ENCODE measurements at places on chromosomes 16 and 17. TPM values are rescaled to one million over a fixed set of nuclear protein-coding genes. Genes with fewer than 3 reads are reported as not detected.

Gene BRD7
- total RNA-seq = 29.0 TPM

Gene TANC2
- total RNA-seq = 40.2 TPM

Gene ACSM2A
- total RNA-seq = not detected

Gene GNGT2
- not detected for total RNA-seq

Gene EVI2A
- total RNA-seq = 0.32 TPM

Gene PRDM7
- not detected for total RNA-seq

Gene SPIRE2
- total RNA-seq = 3.5 TPM

Gene ACSM3
- total RNA-seq = 0.86 TPM

Gene CACNG1
- total RNA-seq = not detected

Gene RAP1GAP2
- 5.2 TPM for total RNA-seq

Gene CSNK2A2
- total RNA-seq = 24.8 TPM

Gene TNFRSF12A
- 196 TPM for total RNA-seq

Gene WNK4
- total RNA-seq = 3.9 TPM

Gene FAM171A2
- total RNA-seq = 0.86 TPM

Gene ZG16
- total RNA-seq = not detected

Gene HOXB5
- total RNA-seq = 0.32 TPM

Gene NPIPB2
- total RNA-seq = 2.2 TPM

Gene LPO
- not detected for total RNA-seq

Gene QRICH2
- total RNA-seq = 2.2 TPM

Gene ADAM11
- total RNA-seq = 0.32 TPM

Gene PIK3R5
- total RNA-seq = under 0.01 TPM

Gene TPSAB1
- total RNA-seq = not detected

Gene CCDC144A
- total RNA-seq = 10.3 TPM
